ENCODE measurements at places on chromosomes 5 and 9. TPM values are rescaled to one million over a fixed set of nuclear protein-coding genes. Genes with fewer than 3 reads are reported as not detected.
A peak's percentile ranks its signal among the peaks of the same experiment; 100 is the strongest.

The NMUR2 gene
- total RNA-seq = not detected

DNA sequence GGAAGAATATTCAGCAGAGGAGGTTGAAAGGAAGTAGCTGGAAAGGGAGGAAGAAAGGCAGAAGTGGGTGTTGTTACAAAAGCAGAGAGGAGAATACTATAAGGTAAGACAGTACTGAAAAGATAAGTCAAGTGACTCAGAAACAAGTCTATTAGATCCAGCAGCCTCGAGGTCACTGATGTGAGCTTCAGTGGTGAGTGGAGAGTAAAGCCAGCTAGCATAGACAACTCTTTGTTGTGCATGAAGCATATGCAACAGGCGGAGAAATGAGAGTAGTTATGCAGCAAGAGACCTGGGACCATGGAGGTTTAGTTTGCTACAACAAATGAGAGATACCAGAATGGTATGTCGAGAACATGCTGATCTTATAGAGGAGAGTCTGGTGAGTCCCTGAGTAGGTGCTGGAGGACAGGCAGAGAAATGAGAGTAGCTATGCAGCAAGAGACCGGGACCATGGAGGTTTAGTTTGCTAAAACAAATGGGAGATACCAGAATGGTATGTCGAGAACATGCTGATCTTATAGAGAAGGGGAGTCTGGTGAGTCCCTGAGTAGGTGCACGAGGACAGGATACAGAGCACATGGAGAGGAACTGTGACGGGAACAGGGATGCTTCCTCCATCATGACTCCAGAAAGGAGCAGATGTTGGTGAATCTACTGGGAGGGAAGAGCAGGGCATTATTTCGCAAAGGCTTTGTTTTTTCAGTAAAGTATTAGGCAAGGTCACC lies 36.0 kb downstream of the EQTN start:
- no peak for DNase-seq

DNA sequence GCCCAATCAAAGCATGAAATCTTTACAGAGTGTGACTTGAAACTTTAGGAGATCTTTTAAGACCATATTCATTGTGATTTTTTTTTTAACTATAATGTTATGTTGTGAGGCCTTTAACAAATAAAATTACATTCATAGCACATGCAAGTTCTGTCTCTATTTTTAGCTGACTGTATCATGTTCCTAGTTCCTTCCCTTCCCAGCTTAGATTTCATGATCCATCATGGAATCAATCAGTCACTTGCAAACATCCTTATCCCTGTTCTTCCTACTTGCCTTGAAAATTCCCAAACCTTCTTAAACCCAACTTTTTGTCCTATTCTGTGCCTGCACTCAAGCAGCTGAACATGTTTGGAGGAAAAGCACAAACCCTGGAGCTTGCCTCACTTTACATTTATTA lies 141.8 kb downstream of the DMXL1 start:
- no peak for DNase-seq

DNA sequence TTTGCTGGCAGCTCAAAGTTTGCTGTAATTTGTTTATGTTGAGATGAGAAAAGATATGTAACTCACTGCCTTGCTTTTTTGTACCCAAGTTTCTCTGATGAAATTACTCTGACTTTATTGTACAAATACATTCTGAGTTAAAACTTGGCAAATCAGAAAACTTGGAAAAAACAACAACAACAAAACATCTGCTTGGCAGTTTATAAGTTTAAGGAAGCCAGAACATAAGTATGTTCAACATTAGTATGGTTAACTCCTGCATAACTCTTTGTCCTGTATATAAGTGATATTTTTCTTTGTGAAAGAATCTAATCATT lies 233.1 kb downstream of the MAST4 start:
- DNase-seq = no peak

GRCh38 chr5:175464074-175464941 lies 14.1 kb upstream of the SFXN1 start:
- DNase-seq = peak; percentile 84

GRCh38 chr5:69522035-69522434 lies 29.4 kb downstream of the OCLN start:
- DNase-seq = no peak

DNA sequence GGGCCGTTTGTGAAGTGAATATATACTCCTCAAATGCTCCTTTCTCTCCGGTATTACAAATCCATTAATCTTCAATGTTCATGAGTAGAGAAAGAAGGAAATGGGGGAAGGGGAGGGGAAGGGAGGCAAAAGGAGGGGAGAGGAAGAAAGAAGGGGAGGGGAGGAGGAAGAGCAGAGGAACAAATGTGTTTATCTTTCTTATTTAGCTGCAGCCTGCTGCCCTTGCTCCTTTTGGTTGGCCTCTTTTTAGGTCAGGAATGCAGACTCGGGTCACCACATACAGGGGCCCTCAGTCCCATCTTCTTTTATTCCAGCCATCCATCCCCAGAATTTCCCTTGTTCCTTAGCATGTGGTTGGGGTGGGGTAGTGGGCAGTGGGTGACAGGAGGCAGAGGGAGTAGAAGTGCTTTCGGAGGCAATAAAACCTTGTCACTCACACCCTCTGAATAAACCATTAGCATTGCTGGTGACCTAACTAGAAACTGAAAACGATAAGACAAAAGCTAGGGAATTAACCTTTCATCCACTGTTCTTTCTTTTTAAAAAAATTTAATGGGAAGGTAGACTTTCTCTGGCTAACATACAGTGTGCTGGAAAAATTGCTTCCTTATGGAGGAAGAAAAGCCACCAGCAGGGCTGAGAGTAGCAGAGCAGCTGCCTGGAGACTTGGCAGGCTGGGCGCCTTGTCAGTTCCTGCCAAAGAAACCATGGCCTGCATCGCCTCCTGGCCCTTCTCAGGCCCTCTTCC lies 16.8 kb upstream of the PRLR start:
- no peak for DNase-seq

The DNAJB5 gene
- 10.3 TPM for total RNA-seq

- DNase-seq = no peak
Measured at GRCh38 chr5:97124335-97124734, 18.1 kb downstream of the LIX1 start.

- no peak for DNase-seq
Measured at GRCh38 chr5:72005671-72006070, 101.6 kb upstream of the MAP1B start.

DNA sequence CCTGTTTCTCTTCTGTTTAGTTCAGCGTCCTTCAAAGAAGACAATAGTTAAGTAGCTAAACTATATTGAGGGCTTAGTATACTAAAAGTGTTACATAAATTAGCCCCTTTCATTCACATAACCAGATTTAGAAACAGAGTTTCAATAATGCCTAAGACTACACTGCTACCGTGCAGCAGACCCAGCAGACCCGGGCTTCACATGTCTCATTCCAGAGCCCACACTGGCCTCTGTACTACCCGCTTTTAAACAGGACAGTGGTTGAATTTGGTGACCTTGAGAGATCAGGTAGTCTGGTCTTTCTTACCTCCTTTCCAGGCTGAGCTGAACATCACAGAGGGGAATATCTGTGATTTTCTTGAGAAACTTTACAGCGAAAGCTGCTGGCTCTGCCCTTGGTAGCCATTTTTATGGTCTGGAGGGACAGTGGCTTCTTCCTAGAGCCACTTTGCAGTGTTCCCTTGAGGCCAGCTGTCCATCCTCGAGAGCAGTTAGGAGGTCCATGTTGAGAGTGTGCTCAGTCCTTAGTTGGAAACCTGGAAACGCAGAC lies 56.5 kb downstream of the SLC22A5 start:
- no peak for DNase-seq

DNA sequence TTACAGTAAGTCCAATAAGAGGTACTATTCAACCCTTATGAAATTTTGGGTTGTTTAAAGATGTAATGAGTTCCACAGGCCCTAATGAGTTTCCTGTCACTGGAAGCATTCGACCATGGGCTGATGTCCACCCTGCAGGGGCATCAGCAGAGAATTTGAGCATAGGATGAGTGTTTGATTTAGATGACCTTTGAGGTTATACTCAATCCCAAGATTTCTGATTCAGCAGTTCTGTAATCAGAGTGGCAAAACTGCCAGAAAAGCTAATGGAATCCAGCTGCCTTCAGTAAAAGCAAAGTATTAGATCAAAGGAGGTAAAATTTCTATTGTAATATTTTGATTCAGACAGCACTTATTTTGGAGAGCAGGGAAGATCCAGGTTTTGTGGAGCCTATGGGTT lies 68.3 kb downstream of the COX7C start:
- no peak for DNase-seq

The BRINP1 gene
- total RNA-seq = not detected

The WDR36 gene
- total RNA-seq = 58.6 TPM

DNA sequence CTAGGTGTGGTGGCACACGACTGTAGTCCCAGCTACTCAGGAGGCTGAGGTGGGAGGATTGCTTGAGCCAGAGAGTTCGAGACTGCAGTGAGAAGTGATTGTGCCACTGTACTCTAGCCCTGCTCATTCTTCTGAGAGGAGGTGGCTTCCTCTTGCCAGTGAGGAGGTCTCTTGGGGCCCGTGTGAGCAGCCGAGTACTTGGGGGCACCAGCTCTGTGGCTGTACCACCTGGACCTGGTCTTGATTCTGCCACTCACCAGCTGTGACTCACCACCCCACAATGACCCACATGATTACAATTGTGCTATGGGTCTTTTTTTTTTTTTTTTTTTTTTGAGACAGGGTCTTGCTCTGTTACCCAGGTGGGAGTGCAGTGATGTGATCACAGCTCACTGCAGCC lies 18.0 kb upstream of the CRB2 start:
- DNase-seq = no peak

DNA sequence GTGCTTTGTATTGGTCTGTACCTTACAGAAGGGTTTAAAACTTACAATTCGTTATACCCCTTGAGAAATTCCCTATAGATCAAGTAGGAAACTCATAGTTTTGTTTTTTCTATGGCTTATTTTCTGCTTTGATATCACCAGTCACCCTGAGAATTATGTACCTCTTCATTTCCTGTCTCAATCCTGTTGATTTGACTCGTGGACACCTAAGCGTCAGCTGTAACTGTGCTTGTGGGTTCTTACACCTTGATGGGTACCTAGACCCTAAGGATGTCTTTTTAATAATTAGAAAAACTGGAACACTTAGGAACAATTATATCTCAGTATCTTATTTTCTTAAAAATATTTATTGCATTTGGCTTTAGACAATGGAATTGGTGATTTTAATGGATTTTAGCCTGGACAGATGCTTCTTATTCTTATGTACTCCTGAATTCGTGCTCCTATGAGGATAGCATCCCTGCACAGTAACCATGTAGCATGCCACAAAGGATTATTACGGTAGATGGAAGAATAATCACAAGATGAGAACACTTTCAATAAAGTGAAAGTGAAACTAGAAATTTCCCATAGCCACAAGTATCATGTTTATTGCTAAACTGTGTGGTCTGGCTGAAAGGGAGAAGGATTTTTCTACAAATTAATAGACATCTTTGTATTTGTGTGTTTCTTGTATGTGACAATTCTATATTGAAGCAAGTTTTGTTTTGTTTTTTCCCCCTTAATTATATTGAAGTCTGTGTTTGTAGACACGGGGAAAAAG lies 1920.3 kb upstream of the WWC1 start:
- no peak for DNase-seq

DNA sequence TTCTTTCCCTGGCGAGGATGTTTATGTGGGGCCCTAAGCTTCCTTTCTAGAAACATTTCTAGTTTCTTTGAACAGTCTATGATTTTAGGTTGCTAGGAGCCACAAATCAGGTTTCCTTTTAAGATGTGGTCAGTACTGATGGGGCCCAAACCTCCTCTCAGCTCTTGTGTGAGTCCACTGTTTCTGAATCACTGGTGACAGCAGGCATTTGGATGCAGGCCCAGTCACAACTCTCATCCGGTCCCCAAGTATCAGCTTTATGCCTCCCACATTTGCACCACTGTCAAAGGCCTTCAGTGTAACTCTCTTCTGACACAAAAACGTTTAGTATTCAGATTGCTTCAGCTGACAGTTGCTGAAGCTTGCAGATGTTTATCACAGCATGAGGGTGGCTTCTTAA lies 7.8 kb downstream of the DMRT2 start:
- no peak for DNase-seq

The BAAT gene
- total RNA-seq = not detected

DNA sequence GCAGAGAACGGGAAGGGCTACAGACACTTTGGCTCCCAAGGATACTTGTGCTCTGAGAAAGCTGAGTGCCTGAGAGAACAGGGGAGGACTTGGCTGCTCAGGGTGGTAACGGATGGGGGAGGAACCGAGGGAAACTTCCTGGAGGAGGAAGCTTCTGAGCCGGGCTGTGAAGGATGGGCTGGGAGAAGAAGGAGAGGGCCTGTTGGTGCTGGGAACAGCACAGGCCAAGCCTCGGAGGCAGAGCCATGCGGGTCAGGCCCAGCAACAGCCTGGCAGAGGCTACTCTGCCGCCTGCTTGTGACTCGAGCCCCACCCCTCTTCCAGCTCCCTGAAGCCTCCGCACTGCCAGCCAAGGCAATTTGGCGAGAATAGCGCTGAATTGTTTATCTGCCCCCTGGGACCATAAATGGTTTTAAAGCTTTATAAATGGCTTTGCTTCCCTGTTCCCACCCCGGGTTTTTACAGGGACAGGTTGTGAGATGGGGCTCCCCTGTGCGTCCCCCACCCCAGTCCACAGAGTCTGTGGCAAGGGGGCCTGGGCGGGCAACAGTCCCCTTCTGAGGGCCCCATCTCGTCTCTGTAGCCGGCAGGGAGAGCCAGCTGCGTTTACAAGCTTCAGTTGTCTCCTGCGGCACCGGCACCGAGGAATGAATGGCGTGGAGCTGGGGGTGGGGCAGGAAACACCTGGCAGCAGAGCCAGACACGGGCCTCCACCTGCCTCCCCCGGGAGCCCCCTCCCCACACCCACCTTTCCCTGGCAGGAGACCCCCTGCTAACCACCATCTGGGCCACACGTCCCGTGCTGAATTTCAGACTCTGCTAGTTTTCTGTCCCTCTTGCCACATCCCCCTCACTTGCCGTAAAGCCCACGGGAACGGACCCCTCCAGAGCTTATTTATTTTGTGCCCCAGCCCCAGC lies 24.4 kb downstream of the FAM163B start:
- no peak for DNase-seq

Measured in activated CD4-positive, alpha-beta T cell treated with anti-CD3 and anti-CD28 coated beads for 36 hours (primary cell).